ENCODE measurements at places on chromosomes 5 and 9.

- no peak for DNase-seq
These were observed 41.6 kb upstream of the ZBTB43 start for GRCh38 chr9:126763130-126763764.

DNA sequence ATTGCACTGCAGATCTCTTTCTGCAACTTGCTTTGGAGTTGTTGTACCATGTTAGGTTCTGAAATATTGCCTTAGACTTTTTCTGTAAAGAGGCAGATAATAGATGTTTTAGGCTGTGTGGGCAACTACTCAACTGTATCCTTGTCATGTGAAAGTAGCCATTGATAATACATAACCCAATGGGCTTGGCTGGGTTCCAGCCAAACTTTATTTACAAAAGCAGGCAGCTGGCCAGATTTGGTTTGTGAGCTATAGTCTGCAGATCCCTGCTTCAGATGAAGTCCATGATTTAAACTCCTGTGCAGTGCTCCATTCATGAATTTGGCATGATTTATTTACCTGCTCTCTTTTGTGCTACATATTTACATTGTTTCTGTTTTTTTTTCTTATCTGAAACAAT lies 300.4 kb downstream of the IRX2 start:
- no peak for DNase-seq

DNA sequence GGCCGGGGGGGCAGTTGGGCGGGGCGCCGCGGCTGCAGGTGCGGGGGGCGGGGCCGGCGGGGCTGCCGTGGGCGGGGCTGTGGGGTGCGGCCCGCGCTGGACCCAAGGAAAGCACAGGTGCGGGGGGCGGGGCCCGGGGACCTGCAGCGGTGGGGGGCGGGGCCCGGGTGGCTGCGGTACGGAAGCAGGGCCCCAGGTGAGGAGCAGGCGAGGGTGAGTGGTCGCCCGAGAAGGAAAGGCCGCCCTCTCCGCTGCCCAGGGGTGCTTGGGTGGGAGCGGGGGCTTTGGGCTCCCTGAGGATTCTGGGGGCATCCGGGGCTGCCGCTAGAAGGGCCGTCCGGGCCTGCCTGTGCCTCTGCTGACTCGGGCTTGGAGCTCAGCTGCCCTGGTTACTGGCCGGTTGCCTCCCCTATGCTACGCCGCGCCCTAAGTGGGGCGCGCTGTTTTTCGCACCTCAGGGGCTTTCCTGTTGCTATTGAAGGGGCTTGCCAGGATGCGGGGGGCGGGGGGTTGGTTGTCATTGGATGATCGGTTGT lies 767 bp downstream of the RALGPS1 start:
- peak; percentile 43 for DNase-seq

GRCh38 chr5:81422671-81423070 lies 28.7 kb upstream of the ACOT12 start:
- DNase-seq, result no peak

DNA sequence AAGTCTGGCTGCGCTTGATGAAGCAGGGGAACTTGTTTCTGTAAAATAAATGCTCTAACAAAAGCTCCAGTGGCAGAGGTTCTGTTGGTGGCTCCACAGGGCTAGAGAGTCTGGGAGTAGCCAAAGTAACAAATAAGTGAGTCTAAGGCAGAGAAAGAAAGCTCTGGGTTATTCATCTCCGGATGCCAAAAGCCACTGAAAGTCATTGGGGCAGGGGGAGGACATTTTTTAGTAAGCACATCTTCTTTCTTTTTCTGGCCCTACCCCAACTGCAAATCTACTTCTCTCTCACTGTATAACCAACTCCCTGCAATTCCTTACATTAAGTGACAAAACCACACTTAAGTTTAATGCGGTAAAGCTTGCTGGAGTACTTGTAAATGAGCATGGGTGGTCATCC lies 141.6 kb downstream of the INSYN2B start:
- DNase-seq, result no peak

DNA sequence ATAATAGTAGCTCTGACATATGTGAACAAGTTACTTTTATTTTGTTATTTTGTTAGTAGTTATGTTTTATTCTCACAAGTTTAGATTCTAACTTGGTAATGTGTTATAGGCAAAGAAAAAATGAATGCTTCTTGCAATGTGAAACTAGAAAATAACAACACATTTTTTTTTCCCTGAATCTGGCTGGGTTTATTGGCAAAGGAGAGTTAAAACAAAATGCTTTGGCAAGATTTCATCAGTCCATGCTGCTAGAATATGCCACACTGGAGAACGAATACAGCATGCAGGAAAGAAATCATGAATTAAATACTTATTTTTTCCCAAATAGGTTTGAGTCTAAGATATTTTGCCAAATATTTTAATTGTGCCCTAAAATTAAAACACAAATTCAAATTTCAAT lies 1048.1 kb upstream of the ACO1 start:
- no peak for DNase-seq

GRCh38 chr5:139283252-139284166 lies 10.0 kb upstream of the MATR3 start:
- no peak for DNase-seq

DNA sequence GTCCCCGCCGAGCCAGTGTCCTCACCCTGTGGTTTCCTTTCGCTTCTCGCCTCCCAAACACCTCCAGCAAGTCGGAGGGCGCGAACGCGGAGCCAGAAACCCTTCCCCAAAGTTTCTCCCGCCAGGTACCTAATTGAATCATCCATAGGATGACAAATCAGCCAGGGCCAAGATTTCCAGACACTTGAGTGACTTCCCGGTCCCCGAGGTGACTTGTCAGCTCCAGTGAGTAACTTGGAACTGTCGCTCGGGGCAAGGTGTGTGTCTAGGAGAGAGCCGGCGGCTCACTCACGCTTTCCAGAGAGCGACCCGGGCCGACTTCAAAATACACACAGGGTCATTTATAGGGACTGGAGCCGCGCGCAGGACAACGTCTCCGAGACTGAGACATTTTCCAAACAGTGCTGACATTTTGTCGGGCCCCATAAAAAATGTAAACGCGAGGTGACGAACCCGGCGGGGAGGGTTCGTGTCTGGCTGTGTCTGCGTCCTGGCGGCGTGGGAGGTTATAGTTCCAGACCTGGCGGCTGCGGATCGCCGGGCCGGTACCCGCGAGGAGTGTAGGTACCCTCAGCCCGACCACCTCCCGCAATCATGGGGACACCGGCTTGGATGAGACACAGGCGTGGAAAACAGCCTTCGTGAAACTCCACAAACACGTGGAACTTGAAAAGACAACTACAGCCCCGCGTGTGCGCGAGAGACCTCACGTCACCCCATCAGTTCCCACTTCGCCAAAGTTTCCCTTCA lies 1.4 kb downstream of the GLIS3 start:
- DNase-seq, result peak; percentile 44

- DNase-seq, result no peak
These were observed 372.1 kb upstream of the SGCD start for GRCh38 chr5:155954701-155955445.

GRCh38 chr9:19085295-19085694 lies 17.4 kb downstream of the HAUS6 start:
- DNase-seq, result no peak

DNA sequence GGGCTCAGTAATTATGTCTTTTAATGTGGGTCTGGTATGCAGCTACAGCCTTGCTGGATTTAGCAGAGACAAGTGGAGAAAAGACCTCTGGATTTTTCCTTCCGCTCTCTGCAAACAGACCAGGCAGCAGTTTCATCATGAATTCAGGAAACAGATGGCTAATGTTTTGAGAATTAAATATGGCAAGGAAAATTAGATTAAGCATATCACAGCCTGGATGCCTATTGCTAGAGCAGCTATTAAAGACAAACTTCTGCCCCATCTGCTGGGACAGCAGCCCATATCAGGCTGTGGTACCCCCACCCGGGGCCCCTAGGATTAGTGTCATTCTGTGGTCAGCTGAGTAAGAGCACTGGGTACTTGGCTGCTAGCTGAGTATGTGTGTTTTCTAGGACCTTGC lies 6.2 kb downstream of the SKP2 start:
- DNase-seq, result no peak

GRCh38 chr5:17096952-17097695 lies 120.3 kb upstream of the BASP1 start:
- no peak for DNase-seq

DNA sequence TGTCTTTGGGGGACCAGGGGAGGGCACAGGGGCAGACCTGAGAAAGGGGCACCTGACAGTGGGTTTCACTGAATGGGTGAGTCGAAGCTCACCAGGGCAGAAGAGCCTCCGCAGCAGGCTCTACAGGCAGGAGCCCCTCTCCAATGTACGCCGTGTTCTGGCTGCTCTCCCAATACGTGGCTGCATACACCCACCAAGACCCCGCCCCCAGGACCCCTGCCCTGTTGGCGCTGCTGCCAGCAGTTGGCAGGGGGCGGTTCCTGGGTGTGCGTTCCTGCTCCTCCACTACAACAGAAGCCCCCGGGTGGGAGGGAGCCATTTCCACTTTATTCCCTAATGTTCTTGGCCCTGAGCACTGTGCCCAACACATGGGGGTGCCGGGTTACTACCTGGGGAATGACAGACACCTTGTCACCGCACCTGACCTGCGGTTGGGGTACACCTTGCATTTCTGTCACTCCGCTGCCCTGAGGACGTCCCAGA lies 30.3 kb downstream of the SARDH start:
- DNase-seq, result peak; percentile 14

DNA sequence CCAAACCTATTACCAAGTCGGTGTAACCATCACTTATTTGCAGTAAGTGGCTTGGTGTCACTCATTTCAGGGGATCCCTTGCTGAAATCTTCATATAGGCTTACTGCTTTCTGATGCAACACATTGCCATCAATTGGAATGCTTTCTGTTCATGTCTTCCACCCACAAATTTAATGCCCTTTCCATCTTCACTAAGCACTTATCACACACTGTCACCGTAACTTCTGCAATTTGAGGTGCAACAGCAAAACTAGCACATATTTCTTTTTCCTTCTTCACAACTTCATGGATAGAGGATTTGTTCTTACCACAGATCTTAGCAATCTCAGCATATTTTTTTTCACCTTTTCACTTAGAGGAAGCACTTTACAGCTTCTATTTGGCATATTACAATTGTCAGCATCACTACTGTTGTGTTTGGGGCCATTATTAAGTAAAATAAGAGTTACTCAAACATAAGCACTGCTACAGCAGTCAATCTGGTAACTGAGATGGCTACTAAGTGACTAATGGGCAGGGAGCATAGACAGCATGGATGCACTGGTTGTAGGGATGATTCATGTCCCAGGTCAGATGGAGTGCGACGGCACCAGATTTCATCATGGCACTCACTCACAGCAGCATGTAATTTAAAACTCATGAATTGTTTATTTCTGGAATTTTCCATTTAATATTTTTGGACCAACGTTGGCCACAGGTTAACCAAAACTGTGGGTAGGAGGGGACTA lies 70.1 kb downstream of the PIP5K1B start:
- DNase-seq, result no peak

DNA sequence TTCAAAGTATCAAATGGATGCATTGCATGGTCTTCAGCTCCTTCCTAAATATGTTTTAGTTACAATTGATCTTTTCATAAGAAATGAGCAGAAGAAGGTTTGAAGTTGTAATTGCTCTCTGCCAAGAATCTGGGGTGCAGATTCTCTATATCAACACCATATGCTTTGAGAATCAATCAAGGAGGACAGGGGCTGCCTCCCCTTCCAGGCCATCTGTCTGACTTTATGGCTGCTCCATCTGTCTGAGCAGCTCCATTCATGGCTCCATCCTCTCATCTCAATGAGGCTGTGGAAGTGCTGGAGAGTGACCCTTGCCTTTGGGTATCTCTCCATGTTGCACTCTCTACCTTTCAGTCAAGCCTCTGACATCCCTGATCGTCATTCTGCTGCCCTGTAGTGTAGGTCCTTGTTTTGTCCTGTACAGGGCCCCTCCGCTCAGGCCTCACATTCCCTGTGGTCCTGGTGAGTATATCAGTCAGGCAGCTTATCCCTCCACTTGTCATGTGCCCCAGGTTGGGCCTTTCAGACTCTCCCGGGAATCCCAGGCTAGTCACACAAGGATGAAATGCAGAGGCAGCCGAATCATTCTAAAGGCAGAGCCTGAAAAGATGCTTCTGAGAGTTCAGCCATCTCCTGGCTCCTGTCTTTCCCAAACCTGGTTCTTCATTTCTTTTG lies 14.0 kb upstream of the SV2C start:
- DNase-seq, result no peak

- no peak for DNase-seq
These were observed 597 bp upstream of the TMEM250 start for GRCh38 chr9:136119061-136119882.

GRCh38 chr5:176762489-176762888 lies 47.9 kb upstream of the UNC5A start:
- DNase-seq, result no peak

- no peak for DNase-seq
These were observed 164.4 kb downstream of the SMARCA2 start for GRCh38 chr9:2179567-2179966.

- no peak for DNase-seq
These were observed 60.5 kb downstream of the PTCD2 start for GRCh38 chr5:72380492-72381274.

DNA sequence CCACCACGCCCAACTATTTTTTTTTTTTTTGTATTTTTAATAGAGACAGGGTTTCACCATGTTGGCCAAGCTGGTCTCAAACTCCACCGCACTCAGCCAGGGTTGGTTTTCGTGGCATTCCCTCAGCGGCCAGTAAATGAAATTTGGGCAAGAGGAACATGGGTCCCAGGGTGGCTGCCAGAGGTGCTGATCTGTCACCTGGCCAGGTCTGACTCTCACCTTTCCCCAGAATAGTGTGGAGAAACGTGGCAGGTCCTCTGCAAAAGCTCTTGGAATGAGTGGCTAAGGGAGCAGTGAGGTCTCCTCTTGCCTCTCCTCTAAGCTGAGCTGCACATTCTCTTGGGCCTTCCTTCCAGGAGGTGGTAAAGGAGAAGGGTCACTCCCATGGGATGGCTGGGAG lies 170.1 kb downstream of the IRX2 start:
- DNase-seq, result no peak

DNA sequence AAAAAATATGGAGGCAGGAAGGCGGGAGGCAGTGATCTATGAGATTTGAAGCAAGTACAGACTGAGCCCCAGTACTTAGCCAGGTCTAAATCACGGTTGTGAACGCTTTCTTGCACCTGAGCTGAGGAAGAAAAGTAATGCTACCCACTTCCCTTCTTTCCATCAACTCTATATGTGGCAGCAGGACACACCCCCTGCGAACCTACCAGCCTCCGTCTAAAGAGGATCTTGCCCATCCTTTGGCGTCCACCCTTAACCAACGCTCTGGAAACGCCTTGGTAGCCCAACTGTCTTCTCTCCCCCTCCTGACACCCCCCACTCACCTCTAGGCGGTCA lies 545 bp downstream of the HMGCS1 start:
- no peak for DNase-seq

DNA sequence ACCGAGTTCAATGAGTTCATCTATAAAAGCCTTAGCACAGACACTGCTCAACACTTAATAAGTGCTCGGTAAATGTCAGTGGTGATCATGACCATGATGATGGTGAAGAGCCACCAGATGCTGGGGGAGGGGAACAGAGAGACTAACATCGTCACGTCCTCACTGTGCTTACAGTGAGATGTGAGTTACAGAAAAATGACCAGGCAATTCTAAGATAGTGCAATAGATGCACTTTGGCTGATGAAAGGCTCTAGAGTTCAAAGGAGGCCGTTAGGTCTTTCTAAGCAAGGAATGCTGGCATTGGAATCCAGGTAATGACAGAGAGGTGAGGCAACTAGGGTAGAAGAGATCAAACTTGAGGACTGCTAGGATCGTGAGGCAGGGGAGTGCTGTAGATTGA lies 36.7 kb downstream of the ARL15 start:
- DNase-seq, result no peak

GRCh38 chr5:318931-319601 lies 2.4 kb upstream of the AHRR start:
- no peak for DNase-seq
